Upper lobe of left lung (tissue), 6 donors: ENCODE measurements at places on chromosomes 4 and X. TPM values are rescaled to one million over a fixed set of nuclear protein-coding genes. Genes with fewer than 3 reads are reported as not detected.
A peak's percentile ranks its signal among the peaks of the same experiment; 100 is the strongest.

The MORF4L2 gene
- 164 TPM for total RNA-seq

The GLA gene
- 23.9 TPM for total RNA-seq

DNA sequence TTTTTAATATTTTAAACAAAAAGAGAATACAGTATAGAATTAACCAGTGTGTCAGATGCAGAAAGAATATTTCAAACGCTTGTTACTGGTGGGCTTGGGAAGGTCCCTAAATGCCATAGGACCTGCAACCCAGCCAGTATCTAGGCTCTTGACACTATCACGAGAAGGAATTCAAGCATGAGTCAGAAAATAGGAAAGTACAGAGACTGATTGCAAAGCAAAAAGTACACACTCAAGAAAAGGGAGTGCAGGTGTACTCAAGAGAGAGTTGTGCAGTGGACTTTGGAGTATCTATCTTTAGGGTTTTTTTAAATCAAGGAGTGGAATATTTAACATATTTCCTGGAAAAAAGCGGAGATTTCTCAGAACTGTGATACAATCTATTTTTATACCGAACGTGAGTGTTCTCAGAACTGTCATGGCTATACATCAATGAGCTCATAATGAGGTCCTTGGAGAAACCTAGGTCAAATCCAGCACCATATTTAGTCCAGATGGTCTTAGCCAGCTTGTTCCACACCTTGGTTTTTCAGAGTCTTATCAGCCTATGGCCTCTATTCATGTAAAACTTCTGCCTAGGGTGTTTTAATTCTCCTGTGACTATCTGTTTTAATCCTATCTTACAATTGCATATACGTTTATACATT lies 291.8 kb upstream of the FAT4 start:
- DNase-seq = peak; percentile 25
- H3K27me3 ChIP-seq = no peaks in the 10 kb centered on the region
- H3K27ac ChIP-seq = no peak overlapping the region
- H3K4me1 ChIP-seq = no peaks in the 10 kb centered on the region
- no peaks in the 10 kb centered on the region for H3K36me3 ChIP-seq
- H3K4me3 ChIP-seq = no peak overlapping the region

The CDKL5 gene
- 32.4 TPM for total RNA-seq

DNA sequence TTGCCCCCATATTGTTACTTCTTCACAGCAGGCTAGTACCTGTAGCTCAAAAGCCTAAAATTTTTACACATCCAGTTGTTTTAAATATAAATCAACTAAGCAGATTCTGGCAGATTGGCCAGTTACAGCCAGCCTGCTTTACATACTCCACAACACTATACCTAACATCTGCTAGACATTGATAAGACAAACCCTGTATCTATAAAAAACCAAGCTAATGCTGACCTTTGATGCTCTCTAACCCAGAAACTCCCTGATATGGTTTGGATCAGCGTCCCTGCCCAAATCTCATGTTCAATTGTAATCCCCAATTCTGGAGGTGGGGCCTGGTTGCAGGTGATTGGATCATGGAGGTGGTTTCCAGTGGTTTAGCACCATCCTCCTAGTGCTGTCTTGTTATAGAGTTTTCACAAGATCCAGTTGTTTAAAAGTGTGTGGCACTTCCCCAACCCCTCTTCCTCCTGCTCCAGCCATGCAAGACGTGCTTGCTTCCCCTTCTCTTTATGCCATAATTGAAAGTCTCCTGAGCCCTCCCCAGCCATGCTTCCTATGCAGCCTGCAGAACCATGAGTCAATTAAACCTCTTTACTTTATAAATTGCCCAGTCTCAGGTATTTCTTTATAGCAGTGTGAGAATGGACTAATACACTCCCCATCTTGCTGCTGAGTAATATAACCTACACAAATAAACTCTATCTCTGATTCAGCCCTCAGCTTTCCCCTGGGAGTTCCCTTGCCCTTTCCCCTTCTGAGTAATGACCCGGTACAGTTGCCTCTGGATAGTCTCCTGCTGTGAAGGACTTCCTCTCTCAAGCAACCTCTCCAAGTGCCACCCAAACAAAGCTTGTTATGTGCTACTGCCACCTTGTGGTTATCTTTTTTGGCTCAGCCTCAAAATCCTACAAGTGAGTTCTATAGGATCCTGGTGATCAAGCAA lies 39.6 kb downstream of the ZCCHC13 start:
- peak; percentile 73 for DNase-seq
- H3K4me3 ChIP-seq = no peak overlapping the region
- no peaks in the 10 kb centered on the region for H3K36me3 ChIP-seq
- H3K27ac ChIP-seq = no peak overlapping the region
- no peaks in the 10 kb centered on the region for H3K4me1 ChIP-seq

The MEPE gene
- not detected for total RNA-seq

The CTAG1B gene
- not detected for total RNA-seq

GRCh38 chr4:38008571-38009021 lies 48.4 kb downstream of the PTTG2 start:
- peaks cover 13% of the 10 kb centered on the region for H3K4me1 ChIP-seq
- no peak overlapping the region for H3K4me3 ChIP-seq
- DNase-seq = no peak

- no peak overlapping the region for H3K4me3 ChIP-seq
- no peaks in the 10 kb centered on the region for H3K4me1 ChIP-seq
- no peaks in the 10 kb centered on the region for H3K36me3 ChIP-seq
- no peaks in the 10 kb centered on the region for H3K27me3 ChIP-seq
These were observed 538.2 kb downstream of the DMD start for GRCh38 chrX:32673193-32673592.

- peaks cover 32% of the 10 kb centered on the region for H3K4me1 ChIP-seq
- DNase-seq = no peak
- no peaks in the 10 kb centered on the region for H3K27me3 ChIP-seq
- peaks cover 19% of the 10 kb centered on the region for H3K36me3 ChIP-seq
These were observed 8.5 kb downstream of the OGT start for GRCh38 chrX:71541210-71542022.

GRCh38 chr4:149987330-149988086 lies 90.7 kb upstream of the DCLK2 start:
- no peaks in the 10 kb centered on the region for H3K27me3 ChIP-seq
- H3K36me3 ChIP-seq = no peaks in the 10 kb centered on the region
- H3K4me1 ChIP-seq = peaks cover 4% of the 10 kb centered on the region
- DNase-seq = no peak

DNA sequence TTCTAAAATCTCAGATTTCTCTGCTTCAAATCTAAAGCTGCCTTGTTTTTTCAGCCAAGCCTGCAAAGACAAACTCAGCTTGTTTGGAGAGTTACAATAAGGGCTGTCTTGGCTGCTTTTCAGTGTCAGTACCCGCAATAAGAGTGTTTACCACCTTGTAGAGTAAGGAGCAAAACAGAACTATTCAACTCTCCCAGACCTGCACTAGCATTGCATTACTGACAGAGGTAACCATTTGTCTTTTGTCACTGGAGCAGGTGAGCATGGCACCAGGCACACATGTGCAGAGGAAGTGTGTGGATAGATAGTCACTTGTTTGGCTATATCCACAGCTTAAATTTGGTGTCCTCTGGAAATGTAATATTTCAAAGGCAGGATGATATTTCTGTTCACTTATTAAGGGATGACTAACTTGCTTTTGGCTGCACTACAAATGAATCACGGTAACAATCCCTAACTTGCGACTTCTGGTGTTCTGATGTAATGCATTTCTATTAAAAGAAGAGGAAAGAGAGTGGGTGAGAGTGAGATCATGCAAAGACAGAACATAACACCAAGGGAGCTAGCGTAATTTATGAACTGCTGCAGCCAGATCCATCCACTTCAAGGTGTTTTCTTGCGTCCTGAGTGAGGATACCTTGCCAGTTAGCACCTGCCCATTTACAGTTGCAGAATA lies 38.6 kb downstream of the PTCHD1 start:
- no peaks in the 10 kb centered on the region for H3K36me3 ChIP-seq
- H3K27me3 ChIP-seq = no peaks in the 10 kb centered on the region
- no peaks in the 10 kb centered on the region for H3K4me1 ChIP-seq
- H3K27ac ChIP-seq = no peak overlapping the region
- DNase-seq = no peak

- H3K27ac ChIP-seq = no peak overlapping the region
- no peaks in the 10 kb centered on the region for H3K36me3 ChIP-seq
- H3K4me1 ChIP-seq = peaks cover 6% of the 10 kb centered on the region
- H3K27me3 ChIP-seq = no peaks in the 10 kb centered on the region
- H3K4me3 ChIP-seq = no peak overlapping the region
- no peak for DNase-seq
These were observed 111.4 kb downstream of the NYX start for GRCh38 chrX:41558531-41558930.

DNA sequence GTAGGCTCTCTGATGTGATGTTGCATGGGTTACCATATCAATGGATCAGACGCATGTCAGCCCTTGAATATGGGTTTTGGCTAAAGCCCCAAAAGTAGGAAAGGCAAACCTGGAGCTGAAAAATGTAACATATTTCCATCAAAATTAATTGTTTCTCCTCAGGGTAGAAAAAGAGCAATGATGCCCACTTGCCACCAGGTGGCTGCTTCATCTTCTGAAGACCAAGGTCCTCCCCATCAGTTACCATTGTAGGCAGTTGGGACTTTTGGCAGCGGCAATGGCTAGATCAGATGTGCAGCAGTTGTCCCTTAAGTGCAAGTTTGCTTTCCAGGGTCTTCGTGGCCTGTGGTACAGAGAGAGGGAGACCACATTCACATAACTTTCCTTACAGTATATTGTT lies 118.2 kb downstream of the NAF1 start:
- H3K27me3 ChIP-seq = no peaks in the 10 kb centered on the region
- no peaks in the 10 kb centered on the region for H3K36me3 ChIP-seq
- no peak overlapping the region for H3K27ac ChIP-seq
- H3K4me3 ChIP-seq = no peak overlapping the region
- no peaks in the 10 kb centered on the region for H3K4me1 ChIP-seq

The AKAP14 gene
- 3.0 TPM for total RNA-seq

- no peak overlapping the region for H3K27ac ChIP-seq
- no peak overlapping the region for H3K4me3 ChIP-seq
- no peaks in the 10 kb centered on the region for H3K4me1 ChIP-seq
- H3K36me3 ChIP-seq = no peaks in the 10 kb centered on the region
These were observed 88.3 kb upstream of the CITED1 start for GRCh38 chrX:72393836-72394517.

The GUCY1A1 gene
- 37.9 TPM for total RNA-seq

DNA sequence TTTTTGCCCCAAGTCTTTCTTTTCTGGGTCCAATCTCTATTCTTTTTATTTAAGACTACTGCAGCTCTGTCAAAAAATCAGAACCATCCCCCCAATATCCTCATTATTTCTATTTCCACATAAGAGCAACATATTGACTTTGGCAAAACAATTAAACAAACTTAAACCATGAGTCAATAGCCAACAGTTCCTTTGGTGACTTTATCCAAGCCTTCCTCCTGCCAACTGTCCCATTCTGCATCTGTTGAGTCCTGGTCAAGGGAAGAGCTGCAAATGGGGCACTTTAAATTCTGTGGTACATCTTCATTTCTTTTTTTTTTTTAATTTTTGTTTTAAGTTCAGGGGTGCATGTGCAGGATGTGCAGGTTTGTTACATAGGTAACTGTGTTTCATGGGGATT lies 1875.0 kb upstream of the PCDH7 start:
- no peaks in the 10 kb centered on the region for H3K27me3 ChIP-seq
- no peaks in the 10 kb centered on the region for H3K36me3 ChIP-seq
- H3K4me3 ChIP-seq = no peak overlapping the region
- no peak for DNase-seq
- no peak overlapping the region for H3K27ac ChIP-seq

DNA sequence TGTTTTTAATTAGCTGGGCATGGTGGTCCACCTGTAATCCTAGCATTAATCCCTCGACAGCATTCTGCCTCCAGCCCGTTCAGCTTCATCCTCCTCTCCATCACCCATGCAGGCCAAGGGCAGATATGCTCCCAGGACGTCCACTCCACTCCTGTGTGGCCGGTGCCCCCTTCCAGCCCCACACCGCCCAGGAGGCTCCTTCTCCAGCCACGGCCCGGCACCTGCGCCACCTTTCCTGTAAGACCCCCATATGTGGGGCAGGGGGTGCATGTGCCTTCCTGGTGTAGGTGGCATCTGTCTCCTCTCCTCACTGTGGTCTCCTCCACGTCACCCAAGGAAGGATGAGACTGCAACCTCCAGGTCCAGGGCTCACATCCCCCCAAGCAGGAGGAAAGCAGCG lies 57.0 kb upstream of the MXD4 start:
- H3K27me3 ChIP-seq = no peaks in the 10 kb centered on the region
- no peak overlapping the region for H3K4me3 ChIP-seq
- DNase-seq = peak; percentile 15
- H3K36me3 ChIP-seq = no peaks in the 10 kb centered on the region
